Fibroblast of skin of right biceps (primary cell): ENCODE measurements at places on chromosomes 16 and 17.

DNA sequence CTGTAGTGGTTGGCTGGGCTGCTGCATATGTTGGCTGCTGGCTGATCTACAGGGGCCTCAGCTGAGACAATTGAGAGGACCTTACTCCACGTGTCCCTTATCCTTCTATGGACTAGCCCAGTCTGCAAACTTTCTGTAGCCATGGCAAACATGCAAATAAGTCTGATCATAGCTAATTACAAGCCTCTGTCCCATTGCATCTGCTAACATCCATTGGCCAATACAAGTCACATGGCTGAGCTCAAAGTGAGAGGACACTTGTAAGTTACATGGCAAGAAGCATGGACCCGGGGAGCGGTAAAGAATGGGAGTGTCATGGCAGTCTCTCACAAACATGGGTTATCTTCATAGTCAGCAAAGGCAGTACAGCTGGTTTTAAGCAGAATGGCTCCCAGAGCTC, 11.6 kb upstream of the IL4R start:
- no peak for DNase-seq

GRCh38 chr17:19310151-19310550, 52.4 kb downstream of the B9D1 start:
- no peak for DNase-seq

DNA sequence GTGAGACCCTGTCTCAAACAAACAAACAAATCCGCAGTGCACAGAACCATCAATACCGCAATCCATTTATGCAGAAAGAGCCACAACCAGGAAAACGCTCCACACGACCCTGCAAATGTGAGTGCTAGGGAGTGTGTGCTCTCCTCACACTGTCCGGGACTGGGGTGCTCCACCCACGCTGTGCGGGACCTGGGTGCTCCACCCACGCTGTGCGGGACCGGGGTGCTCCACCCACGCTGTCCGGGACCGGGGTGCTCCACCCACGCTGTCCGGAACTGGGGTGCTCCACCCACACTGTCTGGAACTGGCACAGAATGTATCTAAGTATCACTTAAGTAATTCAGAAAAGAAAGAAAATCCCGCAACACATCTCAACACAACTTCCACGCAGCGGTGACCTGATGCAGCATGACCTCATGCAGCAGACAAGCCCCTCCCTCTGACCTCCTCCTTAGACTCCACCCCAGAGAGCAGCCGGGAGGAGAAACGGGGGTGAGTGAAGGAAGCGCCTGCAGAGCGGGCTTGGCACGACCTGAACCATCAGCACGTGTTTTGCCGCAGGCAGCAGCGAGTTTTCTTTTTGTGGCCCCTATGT, 38.5 kb downstream of the ZNF276 start:
- no peak for DNase-seq

- DNase-seq: peak; percentile 63
Measured at GRCh38 chr16:84854759-84855158, 35.0 kb downstream of the CRISPLD2 start.

- no peak for DNase-seq
Measured at GRCh38 chr16:1050516-1050915, 22.0 kb upstream of the SSTR5 start.
